GM04503 (cell line): ENCODE measurements at places on chromosomes 6 and 20.

DNA sequence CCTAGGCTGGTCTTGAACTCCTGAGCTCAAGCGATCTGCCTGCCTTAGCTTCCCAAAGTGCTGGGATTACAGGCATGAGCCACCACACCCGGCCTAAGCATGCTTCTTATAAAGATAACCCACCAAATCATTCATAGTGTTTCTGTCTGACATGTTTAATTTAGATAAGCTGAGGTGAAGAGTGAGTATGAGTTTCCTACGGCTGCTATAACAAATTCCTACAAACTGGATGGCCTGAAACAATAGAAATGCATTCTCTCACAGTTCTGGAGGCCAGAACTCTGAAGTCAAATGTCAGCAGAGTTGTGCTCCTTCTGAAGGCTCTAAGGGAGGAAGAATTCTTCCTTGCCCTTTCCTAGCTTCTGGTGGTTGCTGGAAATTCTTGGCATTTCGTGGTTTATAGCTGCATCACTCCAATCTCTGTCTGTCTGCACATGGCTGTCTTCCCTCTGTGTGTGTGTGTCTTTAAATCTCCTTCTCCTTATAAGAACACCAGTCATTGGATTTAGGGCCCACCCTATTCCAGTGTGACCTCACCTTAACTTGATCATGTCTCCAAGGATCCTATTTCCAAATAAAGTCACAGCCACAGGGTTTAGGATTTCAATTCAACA, 29.9 kb downstream of the MAPK13 start:
- DNase-seq = peak; percentile 13

GRCh38 chr6:167560673-167561569, 236.0 kb downstream of the TTLL2 start:
- no peak for DNase-seq

- no peak for DNase-seq
Observed at GRCh38 chr6:90144928-90145555, 151.6 kb downstream of the BACH2 start.

DNA sequence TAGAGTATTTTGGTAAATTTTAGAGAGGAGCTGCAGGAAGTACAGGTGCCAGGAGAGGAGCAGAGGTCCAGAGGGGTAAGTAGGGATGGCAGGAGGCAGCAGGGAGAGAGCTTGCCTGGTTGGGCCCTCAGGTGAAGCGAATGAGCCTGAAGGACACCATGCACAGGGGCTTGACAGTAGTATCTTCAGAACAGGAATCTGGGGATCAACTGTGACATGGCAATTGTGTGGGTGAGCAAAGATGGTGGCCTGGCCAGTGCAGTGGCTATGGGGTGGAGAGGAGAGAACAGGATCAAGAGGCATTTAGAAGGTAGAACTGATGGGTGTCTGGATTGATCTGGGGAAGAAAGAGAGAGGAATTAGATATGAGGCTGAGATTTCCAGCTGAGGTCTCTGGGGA, 68.7 kb upstream of the RNF24 start:
- DNase-seq = no peak
